ENCODE measurements at places on chromosomes 3 and 15.

- peak; percentile 90 for DNase-seq
Measured at GRCh38 chr3:10263646-10264363, 15.5 kb downstream of the TATDN2 start.

GRCh38 chr3:117305681-117306080, 596.1 kb downstream of the TUSC7 start:
- no peak for DNase-seq

- no peak for DNase-seq
Measured at GRCh38 chr3:148641722-148642121, 56.0 kb upstream of the AGTR1 start.

DNA sequence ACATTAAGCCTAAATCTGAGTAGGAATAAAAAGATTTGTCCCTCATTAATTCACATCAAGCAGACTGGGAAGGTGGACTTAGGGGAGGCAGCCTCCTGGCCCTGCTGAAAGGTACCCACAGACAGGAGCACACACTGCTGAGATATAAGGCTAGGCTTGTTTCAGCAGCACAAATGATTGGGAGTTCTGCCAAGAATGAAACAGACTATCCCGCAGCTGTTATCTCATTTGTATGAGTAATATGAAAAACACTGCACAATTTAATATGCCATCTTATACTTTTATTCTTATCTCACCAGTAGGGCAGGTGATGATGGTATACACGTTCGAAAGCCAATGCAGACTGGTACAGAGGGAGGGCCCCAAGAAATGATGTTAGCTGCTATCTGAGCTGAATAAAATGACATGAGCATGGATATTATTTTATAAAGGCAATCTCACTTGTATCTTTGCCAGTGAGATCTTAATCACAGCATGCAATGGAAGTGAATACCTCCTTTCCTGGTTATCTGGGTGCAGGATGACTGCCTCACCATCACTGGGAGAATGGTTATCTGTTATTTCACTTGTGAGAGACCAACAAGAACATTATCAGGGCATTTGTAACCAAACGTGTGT, 258.7 kb upstream of the PPP2R3A start:
- DNase-seq, result no peak

All from activated CD8-positive, alpha-beta T cell treated with anti-CD3 and anti-CD28 coated beads for 36 hours (primary cell).